Stimulated activated CD4-positive, alpha-beta T cell treated with anti-CD3 and anti-CD28 coated beads, Interleukin-4, amount 100 ng/mL, for 1 hour (primary cell): ENCODE measurements at places on chromosomes 4 and X.

DNA sequence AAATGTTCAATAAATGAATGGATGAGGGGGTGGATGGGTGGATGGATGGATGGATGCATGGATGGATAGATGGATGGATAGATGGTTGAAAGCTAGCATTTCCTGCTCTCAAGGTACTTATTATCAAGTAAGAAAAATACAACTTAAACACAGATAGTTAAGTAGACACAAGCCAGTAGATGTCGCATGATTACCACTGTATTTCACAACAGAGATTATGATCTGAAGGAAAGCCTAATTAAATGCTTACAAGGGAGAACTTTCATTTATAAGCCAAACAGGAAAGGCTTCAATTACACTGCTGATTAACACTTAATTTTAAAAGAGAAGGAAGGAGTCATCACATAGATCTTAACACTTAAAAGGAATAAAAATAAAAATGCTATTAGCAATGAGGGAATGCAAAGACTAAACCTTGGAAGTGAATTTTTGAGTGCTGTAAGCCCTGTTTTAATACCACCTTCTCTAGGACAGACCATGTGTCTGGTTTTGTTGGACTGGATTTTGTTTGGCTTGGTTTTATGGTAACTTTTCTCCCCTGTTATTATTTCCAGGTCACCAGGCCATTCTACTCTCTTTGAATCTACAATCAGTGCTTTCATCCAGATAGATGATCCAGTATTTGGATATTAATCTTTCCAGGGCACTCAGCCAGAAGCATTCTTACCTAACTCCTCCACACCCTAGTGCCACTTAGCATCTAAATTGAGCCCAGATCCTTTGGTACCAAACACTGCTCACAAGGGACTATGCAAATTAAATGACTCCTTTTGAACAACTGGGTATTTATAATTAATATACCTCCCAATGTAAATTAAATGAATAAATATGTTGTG lies 75.5 kb upstream of the SLC39A8 start:
- no peak for DNase-seq

- no peak for DNase-seq
Measured at GRCh38 chrX:39957816-39958566, 139.8 kb downstream of the BCOR start.

DNA sequence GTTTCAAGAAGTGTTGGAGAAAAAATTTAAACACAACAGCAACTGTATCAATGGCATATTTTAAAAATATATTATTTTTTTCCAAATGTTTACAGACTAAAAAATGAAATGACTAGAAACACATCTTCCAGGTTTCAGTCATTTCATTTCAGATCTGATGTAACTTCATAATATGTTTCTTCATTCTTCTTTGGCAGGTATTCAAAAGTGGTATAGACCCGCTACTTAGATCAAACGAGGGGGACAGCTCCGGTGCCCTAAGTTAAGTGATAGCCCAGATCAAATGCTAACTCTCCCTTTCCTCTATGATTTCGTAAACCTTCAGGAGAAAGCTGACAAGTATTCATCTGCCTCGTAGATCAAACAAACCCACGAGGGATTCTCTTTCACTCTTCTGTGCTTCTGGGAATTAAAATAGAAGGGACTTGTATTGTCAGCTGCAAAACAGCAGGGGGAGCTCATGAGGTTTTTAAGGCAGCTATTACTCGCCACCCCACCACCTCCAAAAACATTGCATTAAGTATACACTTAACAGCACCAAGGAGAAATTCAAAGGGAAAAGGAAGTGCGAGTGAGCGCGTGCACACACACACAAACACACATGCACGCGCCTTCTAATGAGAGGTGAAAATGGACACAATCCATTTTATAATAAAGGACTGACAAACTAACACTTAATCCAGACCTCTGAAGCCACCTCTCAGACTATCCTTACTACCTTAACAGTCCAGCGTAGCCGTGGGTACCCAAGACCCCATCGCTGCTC lies 21.4 kb downstream of the HELT start:
- DNase-seq, result peak; percentile 18

- DNase-seq, result no peak
Measured at GRCh38 chr4:120526033-120526432, 396.5 kb downstream of the PRDM5 start.
